ENCODE measurements at places on chromosomes 11 and 22. TPM values are rescaled to one million over a fixed set of nuclear protein-coding genes. Genes with fewer than 3 reads are reported as not detected.

Gene PGM2L1
- 36.6 TPM for total RNA-seq

DNA sequence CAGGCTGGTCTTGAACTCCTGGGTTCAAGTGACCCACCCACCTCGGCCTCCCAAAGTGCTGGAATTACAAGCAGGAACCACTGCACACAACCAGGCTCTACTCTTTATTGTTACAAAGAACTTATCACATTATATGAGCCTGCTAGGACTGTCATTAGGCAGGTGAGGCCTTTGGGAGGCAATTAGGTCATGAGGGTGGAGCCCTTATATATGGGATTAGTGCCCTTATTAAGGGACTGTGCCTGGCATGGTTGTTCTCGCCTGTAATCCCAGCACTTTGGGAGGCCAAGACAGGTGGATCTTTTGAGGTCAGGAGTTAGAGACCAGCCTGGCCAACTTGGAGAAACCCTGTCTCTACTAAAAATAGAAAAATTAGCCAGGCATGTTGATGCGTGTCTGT is 10.5 kb upstream of the PSMC3 start:
- no peak for DNase-seq

- no peak for DNase-seq
Observed at GRCh38 chr11:14374922-14375830, 16.2 kb upstream of the RRAS2 start.

DNA sequence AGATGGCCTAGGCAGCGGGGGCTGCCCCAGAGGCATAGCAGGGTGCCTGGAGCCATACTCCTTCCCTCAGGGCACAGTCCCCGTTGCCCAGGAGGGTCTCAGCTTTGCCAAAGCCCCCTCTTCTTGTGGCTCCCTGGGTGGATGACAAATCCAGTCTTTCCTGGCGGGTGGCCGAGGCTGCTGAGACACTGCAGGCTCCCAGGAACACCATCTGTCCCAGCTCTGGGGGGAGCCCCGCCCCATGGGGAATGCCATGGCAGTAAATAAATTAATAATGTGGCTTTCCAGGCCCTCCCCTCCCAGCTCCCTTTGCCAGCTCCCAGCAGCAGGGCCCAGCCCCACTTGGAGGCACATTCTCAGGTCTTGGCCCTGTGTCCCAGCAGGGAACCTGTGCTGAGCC is 45.0 kb downstream of the PDE2A start:
- no peak for DNase-seq

Data from dermis microvascular lymphatic vessel endothelial cell (primary cell).